ENCODE measurements at places on chromosomes 2 and 18.

- DNase-seq = no peak
Observed at GRCh38 chr2:202169832-202170424, 68.5 kb downstream of the SUMO1 start.

- DNase-seq = no peak
Observed at GRCh38 chr2:231011526-231011925, 15.6 kb downstream of the SPATA3 start.

GRCh38 chr2:65264821-65265670 is 37.4 kb downstream of the ACTR2 start:
- DNase-seq = no peak

GRCh38 chr2:48144777-48145176 is 238.5 kb upstream of the FBXO11 start:
- DNase-seq = no peak

GRCh38 chr2:73197579-73197978 is 4.8 kb upstream of the NOTO start:
- no peak for DNase-seq

GRCh38 chr2:69309351-69310110 is 77.5 kb downstream of the GFPT1 start:
- DNase-seq = no peak

DNA sequence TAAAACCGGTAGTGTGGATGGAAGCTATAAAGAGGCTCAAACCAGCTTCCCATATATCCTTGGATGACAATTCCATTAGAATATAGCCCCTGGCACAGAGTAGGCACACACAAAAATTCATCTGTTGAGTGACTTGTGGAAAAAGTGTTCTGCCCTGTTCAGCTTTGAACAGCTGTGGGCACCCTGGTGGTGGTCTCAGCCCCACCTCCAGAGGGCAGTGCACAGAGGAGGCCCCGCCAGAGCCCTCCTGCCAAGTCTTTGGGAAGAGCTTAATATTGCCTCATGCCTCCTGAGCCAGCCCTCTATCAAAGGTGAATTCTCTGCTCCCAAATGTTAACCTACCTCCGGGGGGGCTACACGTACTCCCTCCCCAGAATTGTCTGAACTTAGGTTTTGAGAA is 30.4 kb downstream of the EPAS1 start:
- no peak for DNase-seq

- DNase-seq = no peak
Observed at GRCh38 chr2:17911491-17912260, 33.2 kb downstream of the KCNS3 start.

DNA sequence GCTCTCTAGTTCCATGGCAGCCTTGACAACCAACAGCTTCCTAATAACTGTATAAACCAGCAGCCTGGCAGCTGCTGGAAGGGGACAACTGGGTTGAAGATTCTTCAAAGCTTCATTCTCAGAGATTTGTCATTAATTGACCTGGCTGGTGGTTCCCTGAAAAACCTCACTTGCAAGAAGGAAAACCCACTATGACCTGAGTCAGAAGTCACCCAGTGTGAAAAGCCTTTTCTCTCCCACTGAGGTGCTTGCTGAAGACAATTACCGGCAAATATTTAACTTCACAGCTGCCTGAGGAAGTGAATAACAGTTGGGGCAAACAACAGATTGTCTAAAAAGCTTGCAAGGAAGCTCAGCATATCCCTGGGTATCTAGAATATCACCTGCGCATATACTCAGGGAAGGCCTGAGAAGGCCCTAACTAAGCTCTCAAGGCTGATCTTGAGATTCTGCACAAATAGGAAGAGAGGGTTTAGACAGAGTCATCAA is 49.9 kb downstream of the CRACDL start:
- no peak for DNase-seq

DNA sequence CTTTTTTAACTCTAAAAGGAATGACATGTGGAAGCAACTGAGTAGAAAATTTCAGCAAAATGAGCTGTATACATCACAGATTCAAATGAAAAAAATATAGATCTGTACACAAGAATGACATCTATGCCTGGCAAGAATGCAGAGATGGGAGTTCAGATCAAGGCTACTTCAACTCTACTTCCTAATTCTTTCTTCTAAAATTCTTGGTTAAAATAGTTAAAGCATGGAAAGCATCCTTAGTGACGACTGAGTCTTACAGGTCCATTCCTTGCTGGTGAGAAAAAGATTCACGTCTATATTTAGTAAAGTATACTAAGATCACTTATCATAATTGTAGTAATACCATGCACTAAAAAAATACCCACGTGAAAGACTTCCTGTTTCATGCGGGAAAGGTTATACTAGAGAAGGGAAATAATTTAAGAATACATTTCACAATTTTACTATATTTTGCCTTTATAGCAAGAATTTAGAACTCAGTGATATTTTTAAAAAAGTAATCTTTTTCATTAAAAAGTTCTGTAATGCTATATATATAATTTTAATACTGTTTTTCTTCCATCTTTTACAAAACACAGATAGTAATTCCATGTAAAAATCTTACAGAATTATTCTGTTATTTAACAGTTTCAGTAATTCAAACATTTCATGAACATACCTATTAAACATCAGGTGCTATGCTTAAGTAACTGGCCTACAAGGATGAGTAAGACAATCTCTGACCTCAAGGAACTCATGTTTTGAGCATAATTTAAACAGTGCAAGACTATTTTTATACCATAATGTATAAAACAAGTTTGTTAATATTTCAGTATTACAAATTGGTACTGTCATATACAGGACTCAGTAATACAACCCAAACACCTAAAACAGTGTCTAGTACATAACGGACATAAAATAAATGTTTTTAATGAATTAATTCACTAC is 159.6 kb downstream of the BAZ2B start:
- no peak for DNase-seq

DNA sequence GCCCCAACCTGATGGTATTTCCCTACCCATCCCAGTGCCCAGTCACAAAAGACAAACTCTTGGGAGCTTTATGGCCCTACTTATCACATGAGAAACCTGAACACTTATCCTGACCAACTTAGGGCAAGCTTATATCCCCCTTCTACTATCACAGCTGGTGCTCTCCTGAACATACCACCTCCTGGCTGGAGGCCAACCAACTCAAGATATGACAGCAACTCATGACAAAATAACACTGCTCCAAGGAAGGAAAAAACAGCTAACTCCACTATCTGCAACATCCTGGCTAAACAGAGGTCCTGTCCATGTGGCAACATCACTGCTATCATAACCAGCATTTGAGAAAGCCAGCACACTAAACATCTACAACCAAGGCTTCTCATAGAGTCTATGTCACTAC is 20.9 kb upstream of the CLASP1 start:
- no peak for DNase-seq
